Stimulated activated CD4-positive, alpha-beta T cell treated with anti-CD3 and anti-CD28 coated beads, Interleukin-15, amount 100 ng/mL, for 48 hours (primary cell): ENCODE measurements at places on chromosomes 1 and 21.

DNA sequence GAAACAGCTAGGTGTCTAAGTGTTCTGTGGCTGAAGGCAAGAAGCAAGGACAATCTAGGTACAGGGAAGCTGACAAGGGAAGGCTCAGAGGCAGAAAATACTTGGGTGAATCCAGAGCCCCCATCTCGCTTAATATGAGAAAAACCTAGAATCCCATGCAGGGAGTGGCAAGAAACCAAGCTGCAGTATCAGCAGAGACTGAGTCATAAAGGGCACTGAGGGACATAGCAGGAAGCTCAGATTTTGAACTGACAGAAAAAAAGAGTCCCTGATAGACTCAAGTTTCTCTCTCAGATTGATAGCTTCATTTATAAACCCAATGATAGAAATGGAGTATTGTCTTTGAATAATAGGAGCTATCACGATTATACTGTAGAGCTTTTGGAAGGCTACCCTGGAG is 77.3 kb upstream of the KCNJ15 start:
- DNase-seq = no peak

GRCh38 chr1:200877839-200878551 is 5.2 kb downstream of the GPR25 start:
- peak; percentile 53 for DNase-seq

DNA sequence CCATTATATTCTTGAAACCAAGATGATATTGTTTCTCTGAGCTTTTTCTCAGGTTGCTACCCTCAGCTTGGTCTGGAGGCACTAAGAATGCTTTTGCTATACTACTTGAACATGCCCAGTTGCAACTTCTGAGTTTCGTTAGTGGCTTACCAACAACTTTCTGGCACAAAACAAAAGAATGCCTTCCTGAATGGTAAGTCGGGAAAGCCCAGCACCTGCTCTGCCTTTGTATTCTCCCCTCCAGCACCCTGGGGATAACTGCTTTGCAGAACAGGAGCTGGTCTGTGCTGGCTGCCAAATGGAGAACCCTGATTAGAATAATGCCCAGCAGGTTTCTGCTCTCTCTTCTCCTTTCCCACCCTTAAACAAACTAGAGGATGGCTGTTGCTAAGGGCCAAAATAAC is 149.3 kb downstream of the TGFB2 start:
- DNase-seq = no peak

DNA sequence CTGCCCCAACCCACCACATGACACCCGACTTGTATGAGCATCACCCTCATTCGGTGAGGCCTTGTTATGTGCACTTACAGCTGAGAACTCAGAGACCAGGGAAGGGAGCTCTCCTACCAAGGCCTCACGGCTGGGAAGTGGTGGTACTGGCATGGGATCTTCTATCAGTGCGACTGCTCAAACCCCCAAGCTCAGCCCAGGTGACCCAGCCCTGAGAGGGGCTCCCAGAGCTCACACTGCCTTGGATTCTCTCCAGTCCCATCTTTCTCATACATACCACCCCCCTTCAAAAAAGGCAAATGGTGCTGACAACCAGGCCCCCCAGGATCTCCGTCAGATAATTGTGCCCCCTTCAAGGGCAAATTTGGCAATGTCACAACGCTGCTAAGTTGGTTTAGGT is 777 bp upstream of the PLA2G2F start:
- no peak for DNase-seq

- DNase-seq = no peak
Observed at GRCh38 chr1:34800214-34800613, 7.4 kb downstream of the GJA4 start.

- no peak for DNase-seq
Observed at GRCh38 chr1:213287987-213288386, 236.9 kb downstream of the RPS6KC1 start.

GRCh38 chr1:14602136-14602535 is 3.7 kb downstream of the KAZN start:
- DNase-seq = no peak

DNA sequence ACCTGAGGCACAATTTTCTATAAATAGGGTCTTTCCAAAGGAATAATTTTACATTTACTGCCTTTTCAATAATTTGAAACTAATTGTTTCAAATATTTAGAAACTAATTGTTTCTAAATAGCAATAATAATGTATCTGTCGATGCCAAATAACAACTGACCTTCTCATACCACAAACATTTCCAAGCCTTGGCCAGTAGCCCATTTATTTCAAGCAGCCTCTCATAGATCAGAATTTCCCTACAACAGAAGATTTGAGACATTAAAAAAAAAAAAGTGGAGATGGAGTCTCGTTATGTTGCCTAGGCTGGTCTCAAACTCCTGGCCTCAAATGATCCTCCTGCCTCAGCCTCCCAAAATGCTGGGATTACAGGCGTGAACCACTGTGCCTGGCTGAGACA is 2.1 kb upstream of the GFI1 start:
- DNase-seq = no peak
